ENCODE measurements at places on chromosomes 4 and X.
A peak's percentile ranks its signal among the peaks of the same experiment; 100 is the strongest.

DNA sequence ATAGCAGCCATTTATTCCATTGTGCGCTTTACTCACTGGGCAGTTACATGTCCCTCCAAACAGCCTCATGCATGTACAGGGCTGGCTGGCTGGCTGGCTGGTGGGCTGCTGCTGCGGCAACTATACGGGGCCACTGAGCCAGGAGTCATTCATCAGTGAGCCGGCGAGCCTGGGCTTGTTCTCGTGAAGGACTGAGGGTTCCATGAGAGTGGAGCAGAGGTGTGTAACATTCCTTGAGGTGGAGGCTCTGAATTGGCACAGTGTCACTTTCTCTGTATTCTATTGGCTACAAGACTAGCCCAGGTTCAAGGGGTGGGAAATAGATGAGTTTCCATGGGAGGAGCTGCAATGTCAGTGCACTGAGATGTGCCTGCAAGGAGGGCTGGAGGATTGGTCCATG lies 89.1 kb downstream of the ARHGAP10 start:
- no peak for DNase-seq

- peak; percentile 1 for DNase-seq
Observed at GRCh38 chr4:84582988-84583875, at the start of gene CDS1. TSS of gene CDS1 (plus strand) at chr4:84583127. CDS start at chr4:84583402, 275 bp downstream.

DNA sequence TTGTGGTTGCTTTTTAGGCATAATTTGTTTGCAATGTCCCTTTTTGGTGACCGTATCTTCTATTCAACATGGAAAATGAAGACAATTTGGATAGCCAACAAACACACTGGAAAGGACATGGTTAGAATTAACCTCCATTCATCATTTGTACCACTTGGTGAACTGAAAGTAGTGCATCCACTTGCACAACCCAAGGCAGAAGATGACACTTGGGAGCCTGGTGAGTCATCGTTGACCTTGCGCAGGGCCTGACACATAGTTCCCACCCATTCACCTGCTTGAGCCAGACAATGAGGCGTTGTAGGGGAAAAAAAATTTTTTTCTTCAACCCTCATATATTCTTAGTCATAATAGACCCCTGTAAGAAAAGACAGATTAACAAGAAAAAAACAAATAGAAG lies 32.4 kb downstream of the EGF start:
- peak; percentile 17 for DNase-seq

GRCh38 chr4:95402299-95402698 lies 146.5 kb downstream of the UNC5C start:
- no peak for DNase-seq

GRCh38 chr4:140789759-140790158 lies 33.6 kb upstream of the TBC1D9 start:
- no peak for DNase-seq

DNA sequence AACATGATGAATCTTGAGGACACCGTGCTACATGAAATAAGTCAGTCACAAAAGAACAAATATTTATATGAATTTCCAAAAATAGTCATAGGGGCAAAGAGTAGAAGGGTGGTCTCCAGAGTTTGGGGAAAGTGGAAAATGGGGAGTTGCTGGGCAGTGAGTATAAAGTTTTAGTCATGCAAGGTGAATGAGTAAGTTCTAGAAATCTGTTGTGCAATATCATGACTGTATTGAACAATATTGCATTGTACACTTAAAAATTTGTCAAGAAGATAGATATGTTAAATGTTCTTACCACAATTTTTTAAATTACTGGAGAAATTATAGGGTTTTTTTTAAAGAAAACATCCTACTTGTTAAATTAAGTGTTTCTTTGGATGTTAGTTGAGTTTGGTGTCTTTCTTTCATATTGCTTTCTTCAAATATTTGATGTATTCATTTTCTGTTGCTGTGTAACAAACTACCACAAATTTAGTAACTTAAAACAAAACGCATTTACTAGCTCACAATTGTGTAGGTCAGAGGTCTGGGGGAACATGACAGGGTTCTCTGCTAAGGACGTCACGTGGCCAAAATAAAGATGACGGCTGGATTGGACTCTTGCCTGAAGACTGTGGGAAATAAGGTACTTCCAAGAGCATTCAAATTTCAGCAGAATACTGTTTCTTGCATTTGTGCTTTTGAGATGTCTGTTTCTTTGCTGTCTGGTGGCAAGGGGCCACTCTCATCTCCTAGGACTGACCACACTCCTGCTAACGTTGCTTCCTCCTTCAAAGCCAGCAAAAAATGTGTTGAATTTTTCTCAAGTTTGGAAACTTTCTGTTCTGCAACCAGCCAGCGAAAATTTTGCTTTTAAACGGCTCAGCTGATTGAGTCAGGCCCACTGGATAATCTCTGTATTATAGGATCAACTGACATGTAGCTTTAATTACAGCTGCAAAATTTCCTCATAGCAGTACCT lies 76.7 kb downstream of the CPEB2 start:
- no peak for DNase-seq

All from activated CD4-positive, alpha-beta T cell treated with anti-CD3 and anti-CD28 coated beads, Interleukin-2, Interleukin-4, amounts not matched to agents 100 ng/mL and 50 ng/mL, durations not matched to agents 16 hours and 8 hours (primary cell).